ENCODE measurements at places on chromosomes 2 and 18.

GRCh38 chr2:175464311-175464670 is 282.8 kb upstream of the ATP5MC3 start:
- H3K27me3 ChIP-seq, result no peaks in the 10 kb centered on the region
- H3K27ac ChIP-seq, result no peak overlapping the region
- H3K4me3 ChIP-seq, result no peak overlapping the region
- no peaks in the 10 kb centered on the region for H3K36me3 ChIP-seq

- H3K27me3 ChIP-seq, result no peaks in the 10 kb centered on the region
- H3K4me3 ChIP-seq, result no peak overlapping the region
- no peak overlapping the region for H3K27ac ChIP-seq
- no peaks in the 10 kb centered on the region for H3K36me3 ChIP-seq
- DNase-seq, result no peak
- no peaks in the 10 kb centered on the region for H3K4me1 ChIP-seq
These were observed 568.1 kb upstream of the CRIM1 start for GRCh38 chr2:35787302-35788031.

- H3K27ac ChIP-seq, result no peak overlapping the region
- no peak for DNase-seq
- no peak overlapping the region for H3K4me3 ChIP-seq
- no peaks in the 10 kb centered on the region for H3K4me1 ChIP-seq
- no peaks in the 10 kb centered on the region for H3K27me3 ChIP-seq
These were observed 153.4 kb upstream of the CCDC150 start for GRCh38 chr2:196486146-196486545.

- no peak for DNase-seq
- no peak overlapping the region for H3K27ac ChIP-seq
- H3K27me3 ChIP-seq, result no peaks in the 10 kb centered on the region
- H3K36me3 ChIP-seq, result no peaks in the 10 kb centered on the region
These were observed 291.0 kb downstream of the CYRIA start for GRCh38 chr2:16374671-16375070.

DNA sequence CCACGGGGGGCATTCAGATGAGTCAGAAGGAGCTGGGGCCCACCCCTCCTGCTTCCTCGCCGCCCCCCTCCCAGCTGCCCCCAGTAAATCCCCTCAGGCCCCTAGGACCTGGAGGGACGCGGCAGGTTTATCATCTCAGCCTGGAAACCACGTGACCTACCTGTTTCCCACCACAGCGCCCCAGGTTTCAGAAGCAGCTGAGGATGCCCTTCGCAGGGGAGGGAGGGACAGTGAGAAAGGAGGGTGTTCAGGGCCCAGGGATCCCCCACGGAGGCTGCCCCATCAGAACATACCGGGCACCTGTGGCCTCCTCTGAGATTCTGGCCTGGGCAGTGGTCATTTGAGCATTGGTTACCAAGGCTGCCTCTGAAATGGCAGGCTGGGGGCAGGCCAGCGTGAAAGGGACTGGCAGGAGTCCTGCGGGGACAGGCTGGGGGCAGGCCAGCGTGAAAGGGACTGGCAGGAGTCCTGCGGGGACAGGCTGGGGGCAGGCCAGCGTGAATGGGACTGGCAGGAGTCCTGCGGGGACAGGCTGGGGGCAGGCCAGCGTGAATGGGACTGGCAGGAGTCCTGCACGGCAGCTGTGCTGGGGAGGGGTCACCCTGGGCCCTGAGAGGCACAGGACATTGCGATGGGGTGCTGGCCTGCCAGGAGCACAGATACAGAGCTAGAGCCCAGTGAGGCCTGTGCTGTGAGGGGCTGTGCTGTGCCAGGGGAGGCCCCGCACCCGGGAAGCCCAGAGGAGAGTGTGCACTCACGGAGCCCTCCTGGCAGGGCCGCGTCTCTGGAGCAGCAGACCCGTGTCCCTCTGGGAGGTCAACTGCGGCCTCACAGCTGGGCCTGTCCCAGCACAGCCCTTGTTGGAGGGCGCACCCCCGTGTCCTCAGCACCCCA is 1.6 kb downstream of the NEU4 start:
- H3K4me3 ChIP-seq, result no peak overlapping the region
- no peak overlapping the region for H3K27ac ChIP-seq
- H3K36me3 ChIP-seq, result no peaks in the 10 kb centered on the region
- no peaks in the 10 kb centered on the region for H3K4me1 ChIP-seq
- H3K27me3 ChIP-seq, result no peaks in the 10 kb centered on the region

- H3K27ac ChIP-seq, result no peak overlapping the region
- no peak overlapping the region for H3K4me3 ChIP-seq
- no peaks in the 10 kb centered on the region for H3K27me3 ChIP-seq
- H3K4me1 ChIP-seq, result peaks cover 4% of the 10 kb centered on the region
- H3K36me3 ChIP-seq, result peaks cover 2% of the 10 kb centered on the region
These were observed 16.4 kb downstream of the SLC66A2 start for GRCh38 chr18:79935098-79935480.

Measured in trophoblast cell (in vitro differentiated cells and primary cell).